ENCODE measurements at places on chromosomes 6 and 20.

DNA sequence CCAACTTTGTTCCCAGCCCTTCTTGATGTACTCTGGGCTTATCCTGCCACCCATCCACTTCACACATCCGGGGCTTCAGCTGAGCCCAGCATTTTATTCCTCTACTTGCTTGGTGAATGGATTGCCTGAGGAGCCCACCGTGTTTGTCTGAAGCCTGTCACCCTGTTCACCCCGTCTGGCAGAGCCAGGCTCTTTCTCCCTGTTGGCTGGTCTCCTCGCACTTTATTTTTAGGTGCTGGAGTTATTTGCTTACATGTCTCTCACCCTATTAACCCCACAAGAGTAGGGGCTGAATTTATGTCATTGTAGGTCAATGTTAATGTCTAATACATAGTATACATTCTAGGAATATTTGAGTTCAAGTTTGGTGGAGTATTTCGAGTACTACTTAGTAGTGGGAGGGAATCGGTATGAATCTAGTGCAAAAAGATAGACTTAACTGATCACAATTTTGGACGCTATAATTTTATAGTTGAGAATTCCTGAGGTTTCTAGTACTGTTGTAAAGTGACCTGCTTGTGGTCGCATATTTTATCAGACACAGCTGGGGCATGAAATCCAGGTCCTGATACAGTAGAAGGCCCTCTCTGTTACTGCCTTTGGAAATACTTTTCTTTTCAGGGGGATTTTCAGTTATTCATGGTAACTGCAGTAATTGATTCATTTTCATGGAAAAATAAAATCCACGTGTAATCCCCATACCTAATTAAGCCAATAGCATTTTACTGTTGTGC, 10.8 kb downstream of the JARID2 start:
- DNase-seq: no peak

GRCh38 chr20:34570859-34571306, 12.4 kb downstream of the MAP1LC3A start:
- DNase-seq: no peak

- DNase-seq: no peak
Measured at GRCh38 chr20:48035961-48036731, 250.9 kb upstream of the SULF2 start.

- DNase-seq: peak; percentile 80
Measured at GRCh38 chr20:62651285-62652021, 9.2 kb downstream of the SLCO4A1 start.

- DNase-seq: no peak
Measured at GRCh38 chr20:52103913-52104545, 87.5 kb downstream of the ZFP64 start.

GRCh38 chr6:75834447-75834846, 85.4 kb downstream of the MYO6 start:
- DNase-seq: no peak

All from activated effector memory CD4-positive, alpha-beta T cell treated with Interleukin-2 at 50 U/mL for 16 hours (primary cell).